Non-pigmented ciliary epithelial cell (primary cell): ENCODE measurements at places on chromosomes 7 and 10.

DNA sequence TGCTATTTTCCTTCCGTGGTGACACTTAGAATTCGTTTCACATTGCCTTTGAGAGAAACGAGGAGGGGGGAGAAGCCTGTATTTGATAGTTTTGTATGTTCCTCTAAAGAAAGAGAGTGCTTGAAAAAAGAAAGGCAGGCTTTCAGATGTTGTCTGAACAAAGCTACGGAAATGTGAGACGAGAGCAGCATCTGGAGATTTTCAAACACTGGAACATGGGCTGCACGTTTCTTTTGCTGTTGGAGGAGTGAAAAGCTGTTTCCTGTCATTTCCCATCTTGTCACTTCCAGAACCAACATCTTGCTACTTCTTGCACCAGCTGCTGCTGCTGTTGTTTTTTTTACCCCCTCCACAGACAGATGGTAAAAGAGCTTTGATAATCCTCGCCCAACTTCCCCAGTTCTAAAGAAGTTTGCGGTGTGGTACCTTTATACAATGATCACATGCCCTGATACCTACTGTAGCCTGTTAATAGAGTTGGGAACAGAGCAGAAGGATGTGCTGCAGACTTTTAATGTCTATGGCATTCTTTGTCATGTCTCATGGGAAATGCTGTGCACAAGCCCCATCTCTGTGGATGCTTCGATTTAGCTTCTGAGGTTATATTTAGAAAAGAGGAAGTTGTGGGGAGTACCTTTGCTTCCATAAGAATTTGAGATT is 408.1 kb downstream of the AUTS2 start:
- no peak for DNase-seq

GRCh38 chr10:132297526-132297925 is 10.2 kb downstream of the STK32C start:
- DNase-seq = no peak

DNA sequence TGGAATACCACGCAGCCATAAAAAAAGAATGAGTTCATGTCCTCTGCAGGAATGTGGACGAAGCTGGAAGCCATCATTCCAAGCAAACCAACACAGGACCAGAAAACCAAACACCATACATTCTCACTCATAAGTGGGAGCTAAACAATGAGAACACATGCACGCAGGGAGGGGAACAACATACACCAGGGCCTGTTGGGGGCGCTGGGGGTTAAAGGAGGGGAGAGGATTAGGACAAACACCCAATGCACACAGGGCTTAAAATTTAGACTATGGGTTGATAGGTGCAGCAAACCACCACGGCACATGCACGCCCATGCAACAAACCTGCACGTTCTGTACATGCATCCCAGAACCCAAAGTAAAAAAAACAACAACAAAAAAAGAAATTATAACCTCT is 23.3 kb downstream of the RNF133 start:
- DNase-seq = no peak

DNA sequence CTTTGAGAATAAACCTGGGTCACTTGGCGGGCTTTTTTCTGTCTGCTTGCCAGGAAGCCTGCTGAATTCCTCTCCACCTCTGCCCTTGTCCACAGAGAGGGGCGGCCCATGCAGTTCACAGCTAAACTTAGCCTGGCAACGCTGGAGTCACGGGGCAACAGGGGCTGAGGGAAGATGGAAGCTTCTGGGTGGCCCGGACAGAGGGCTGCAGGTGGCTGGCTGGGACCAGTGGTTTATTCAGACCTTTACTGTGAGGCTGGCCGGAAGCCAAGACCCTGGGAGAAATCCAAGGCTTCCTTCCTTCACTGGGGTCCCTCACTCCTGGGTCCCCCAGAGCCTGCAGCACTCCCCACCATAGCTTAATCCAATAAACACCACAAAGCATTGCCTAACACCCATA is 17.0 kb downstream of the ITPRIP start:
- no peak for DNase-seq

DNA sequence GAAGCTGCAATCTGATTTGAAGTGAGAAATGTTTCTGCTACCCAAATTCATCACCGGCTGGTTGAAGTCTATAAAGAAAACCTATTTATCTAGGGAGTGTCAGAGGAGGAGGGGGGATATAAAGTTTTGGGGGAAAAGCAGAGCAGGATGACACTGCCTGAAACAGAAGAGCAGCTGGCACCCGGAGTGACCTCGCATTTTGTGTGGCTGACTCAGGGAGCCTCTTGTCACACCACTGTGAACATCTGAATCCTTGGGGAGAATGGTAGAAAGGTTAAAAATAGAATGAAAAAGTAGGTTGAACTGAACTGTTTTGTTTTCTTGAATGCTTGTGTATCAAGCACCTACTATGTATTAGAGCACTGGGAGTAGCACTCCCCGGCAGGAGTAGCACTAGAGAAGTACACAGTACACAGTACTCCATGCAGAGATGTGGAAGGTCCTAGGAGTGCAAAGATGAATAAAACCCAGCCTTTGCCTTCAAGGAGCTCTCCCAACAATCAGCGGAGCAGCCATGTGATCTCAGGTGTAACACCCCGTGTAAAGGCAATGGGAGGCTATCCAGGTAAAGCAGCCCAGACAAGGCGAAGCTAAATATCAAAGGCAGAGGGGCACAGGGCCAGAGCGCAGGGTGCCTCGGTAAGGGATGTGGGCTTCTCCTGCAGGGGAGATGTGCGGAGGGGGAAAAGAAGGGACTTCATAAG is 13.5 kb downstream of the CRTAC1 start:
- DNase-seq = no peak

DNA sequence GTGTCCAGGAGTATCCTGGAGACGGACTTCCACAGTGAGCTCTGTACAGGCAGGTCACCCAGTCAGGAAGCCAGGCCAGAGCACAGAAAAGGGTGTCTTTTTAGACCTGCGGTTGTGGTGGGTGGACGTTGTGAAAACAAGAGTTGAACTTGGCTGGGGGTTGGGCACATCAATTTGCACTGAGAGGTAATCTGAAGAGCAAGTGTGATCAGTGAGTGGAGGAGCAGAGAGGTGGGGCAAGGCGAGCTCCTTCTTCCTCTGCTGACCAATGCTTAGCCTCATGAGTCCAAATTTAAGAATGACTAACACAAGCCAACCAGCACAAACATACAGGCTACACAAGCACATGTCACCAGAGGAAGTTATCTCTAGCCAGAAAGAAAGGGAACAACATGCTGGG is 310.8 kb downstream of the TCERG1L start:
- no peak for DNase-seq

GRCh38 chr7:142603870-142604448 is 145.3 kb upstream of the PRSS1 start:
- no peak for DNase-seq

GRCh38 chr7:14596421-14596820 is 306.1 kb downstream of the DGKB start:
- no peak for DNase-seq

DNA sequence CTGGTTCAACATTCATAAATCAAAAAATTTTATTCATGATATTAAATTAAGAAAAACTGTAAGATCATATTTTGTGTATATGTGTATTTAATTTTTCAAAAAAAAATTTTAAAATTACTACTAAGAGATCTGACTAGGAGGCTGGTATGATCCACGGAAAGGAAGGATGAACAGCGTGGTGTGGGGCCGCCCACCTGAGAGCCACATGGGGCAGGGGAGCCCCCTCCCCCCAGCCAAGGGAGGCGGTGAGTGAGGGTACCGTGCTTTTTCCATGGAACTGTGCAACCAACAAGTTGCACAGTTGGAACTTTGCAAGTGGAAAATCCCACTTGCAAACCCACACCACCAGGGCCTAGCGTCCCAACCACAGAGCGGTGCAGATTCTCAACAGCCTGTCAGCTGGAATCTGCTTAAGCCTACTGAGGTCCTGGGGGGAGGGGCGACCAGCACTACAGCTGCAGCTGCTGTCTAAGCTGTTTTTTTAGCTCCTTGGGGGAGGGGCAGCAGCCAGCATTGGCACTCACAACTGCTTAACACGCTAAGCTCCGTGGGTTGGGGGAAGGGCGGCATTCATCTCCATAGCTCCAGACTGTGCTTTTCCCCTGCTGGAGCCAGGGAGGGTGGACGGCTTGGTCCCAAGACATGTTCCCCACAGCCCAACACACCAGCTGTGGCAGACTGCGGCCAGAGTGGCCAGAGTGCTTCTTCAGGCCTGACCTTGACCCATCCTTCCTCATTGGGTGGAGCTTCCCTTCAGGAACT is 94.2 kb upstream of the IGFBP3 start:
- DNase-seq = peak; percentile 49

- no peak for DNase-seq
Observed at GRCh38 chr7:102892631-102893278, 20.0 kb upstream of the LRRC17 start.

DNA sequence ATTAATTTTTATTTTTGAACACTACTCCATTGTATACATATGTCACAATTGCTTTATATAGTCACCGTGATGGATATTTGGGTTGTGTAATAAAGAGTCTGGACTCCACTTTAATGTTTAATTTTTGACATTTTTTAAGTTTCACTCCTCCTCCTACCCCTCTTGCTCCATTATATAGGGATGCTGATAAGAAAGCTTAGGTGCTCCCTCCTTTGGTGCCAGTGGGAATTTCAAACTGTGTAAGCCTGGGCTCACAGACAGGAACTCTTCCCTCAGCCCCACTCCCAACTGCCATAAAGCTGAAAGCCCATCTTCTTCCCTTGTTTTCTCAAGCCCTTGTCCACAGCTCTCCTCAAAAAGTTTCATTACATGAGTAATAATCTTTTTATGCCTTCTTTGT is 47.6 kb downstream of the TWIST1 start:
- no peak for DNase-seq

- no peak for DNase-seq
Observed at GRCh38 chr7:137625197-137625596, 221.6 kb downstream of the DGKI start.
